Stimulated activated CD8-positive, alpha-beta memory T cell treated with anti-CD3 and anti-CD28 coated beads, Interleukin-4, amount 100 ng/mL, for 1 hour (primary cell): ENCODE measurements at places on chromosomes 2 and 18.

DNA sequence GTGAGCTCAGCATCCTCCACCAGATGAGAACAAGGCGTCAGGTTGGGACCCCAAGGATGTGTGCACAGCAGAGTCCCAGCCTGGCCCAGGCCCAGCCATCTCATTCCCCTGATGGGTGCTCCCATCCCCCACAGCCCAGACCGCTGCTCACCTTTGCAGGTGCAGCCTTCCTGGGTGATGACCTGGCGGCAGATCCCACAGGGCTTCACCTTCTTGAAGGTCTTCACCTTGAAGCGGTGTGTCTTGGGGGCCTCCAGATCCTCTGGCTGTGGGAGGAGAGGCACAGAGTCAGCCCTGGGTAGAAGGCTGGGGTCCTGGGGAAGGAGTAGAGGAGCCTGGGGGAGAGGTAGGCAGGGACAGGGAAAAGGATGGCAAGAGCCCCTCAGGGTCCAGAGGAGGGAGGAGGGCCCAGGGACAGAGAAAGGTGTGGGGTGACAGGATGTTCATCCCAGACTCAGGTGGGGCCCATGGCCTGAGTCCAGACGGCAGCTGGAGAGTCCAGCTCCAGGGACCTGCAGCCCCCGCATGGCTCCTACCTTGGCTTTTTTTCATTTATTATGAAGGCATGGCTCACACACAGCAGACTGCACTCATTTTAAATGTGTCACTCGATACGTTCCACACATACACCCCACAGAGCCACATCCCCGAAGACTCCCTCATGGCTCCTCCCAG, 11.9 kb downstream of the TNS1 start:
- no peak for DNase-seq

GRCh38 chr2:55054106-55054875, 4.0 kb upstream of the RTN4 start:
- no peak for DNase-seq

GRCh38 chr18:79766308-79766707, 31.4 kb upstream of the KCNG2 start:
- DNase-seq: no peak

DNA sequence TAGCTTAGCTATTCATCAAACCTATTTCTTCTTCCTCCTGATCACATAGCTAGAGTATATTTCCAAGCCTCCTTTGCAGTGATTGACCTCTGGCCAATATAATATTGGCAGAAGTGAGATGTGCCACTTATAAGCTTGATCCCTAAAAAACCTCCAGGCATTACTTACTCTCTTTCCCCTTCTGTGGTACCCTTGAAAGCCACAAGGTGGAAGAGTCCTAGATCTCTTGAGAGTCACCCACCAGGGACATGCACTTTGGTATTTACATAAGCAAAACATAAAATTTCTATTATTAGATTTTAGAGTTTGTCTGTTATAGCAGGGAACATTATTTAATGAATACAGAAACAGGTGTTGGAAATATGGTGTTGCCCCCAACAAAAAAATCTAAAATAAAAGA, 112.0 kb downstream of the EXOC6B start:
- no peak for DNase-seq

DNA sequence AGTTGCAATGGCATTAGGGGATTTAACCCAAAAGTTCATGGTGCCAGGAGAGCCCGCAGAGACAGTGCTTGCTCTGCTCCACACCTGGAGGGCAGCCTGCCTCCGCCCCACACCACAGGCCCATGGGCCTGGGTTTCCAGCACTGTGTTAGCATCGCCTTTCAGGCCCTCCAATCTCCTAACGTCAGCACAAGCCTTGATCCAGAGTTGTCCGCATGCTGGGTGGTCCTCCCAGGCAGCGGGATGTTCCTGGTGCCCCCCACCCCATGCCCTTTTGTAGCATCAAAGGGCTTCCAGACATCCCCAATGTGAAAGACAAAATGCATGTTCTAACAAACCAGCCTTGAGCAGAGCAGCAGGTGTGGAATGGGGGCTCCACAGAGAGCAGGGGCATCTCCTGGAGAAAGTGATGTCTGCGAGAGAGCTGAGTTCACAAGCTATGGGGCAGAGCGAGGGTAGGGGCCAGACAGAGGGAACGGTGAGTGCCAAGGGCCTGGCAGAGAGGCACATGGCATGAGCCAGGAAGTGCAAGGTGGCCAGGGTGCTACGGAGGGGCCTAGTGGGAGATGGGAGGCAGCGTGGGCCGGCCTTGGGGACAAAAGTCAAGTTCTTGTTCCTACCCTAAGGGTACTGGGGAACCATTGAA, 119.2 kb downstream of the CYP26B1 start:
- no peak for DNase-seq

DNA sequence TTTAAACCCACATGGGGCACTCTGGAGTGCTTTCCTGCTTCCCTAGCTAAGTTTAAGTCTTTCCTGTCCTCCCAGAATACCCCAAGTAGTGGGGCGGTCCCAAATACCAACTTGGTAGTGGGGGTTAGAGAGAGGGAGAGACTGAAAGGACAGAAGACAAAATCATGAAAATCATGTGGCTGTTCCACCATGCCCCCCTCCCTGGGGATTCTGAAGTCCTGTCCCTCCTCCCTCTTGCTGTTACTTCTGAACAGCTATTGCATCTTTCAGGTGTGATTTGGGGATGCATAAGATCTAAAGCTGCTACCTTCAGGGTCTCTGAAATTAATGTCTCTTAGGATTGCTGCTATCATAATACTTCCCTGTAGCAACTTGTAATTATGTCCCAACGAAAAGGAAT, 266.9 kb upstream of the EPAS1 start:
- no peak for DNase-seq

DNA sequence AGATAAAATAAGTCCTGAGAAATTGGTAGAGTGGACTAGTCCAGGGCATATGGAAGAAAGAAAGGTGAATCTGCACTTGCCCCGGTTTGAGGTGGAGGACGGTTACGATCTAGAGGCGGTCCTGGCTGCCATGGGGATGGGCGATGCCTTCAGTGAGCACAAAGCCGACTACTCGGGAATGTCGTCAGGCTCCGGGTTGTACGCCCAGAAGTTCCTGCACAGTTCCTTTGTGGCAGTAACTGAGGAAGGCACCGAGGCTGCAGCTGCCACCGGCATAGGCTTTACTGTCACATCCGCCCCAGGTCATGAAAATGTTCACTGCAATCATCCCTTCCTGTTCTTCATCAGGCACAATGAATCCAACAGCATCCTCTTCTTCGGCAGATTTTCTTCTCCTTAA, 9.8 kb downstream of the SERPINB13 start:
- no peak for DNase-seq

- no peak for DNase-seq
Measured at GRCh38 chr18:22015156-22015555, 154.2 kb upstream of the GATA6 start.

DNA sequence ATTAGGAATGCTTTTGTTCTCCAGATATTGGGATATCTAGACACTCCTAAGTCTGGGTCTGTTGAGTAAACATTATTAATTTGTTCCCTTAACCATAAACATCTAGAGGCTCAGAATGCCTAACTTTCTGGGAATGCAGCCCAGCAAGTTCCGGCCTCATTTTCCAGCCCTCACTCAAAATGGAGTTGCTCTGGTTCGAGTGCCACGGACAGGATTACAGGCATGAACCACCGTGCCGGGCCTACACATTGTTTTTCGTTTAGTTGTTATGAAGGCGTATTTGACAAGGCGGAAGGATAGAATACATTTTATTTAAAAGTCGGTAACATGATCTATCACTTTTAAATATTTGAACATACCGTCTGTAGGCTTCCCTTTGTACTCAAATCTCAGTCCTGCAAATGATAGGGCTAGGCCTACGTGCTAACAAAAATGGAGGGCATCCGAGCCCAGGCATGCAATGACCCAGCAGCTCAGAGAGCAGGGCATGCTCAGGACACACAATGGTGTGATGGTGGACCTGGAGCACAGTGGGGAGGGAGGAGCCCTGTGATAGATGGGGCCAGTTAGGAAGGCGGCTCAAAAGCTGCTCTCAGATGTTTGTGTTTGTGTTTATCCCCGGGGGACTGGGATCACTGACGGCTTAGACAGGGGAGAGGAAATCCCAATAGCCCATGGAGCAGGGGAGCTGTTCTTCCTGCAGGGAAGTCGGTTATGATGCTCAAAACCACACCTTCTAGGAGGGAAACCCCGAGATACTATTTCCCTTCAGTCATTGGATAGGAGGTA, 2.9 kb upstream of the SCYGR1 start:
- DNase-seq: no peak

- no peak for DNase-seq
Measured at GRCh38 chr2:202490479-202490878, 114.4 kb downstream of the BMPR2 start.

DNA sequence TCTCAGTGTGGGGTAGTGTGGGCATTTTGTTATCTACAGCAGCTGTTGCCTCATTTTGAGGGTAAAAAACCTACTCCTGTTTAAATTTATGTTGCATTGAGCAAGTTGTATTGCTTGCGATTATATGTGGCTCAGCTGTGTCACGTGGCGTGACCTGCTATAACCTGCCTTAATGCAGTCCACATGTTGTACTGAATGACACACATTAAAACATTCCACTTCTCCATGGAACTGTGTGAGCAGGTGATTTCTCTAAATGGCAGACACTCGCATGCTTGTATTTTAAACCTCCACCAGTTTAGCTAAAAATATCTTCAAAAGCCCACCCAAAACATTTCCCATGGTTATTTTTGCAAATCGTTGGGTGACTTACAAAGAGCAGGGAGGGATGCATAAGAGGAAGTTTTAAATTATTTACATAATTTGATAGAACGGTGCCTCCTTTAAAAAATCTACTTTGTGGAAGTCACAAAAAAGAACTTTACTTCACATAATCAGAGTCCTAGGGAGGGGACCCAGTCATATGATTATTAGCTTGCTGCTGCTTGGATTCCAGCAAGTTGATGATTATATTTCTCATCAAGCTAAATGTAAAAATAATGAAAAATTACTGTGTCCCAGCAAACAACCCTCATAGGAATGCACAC, 163.3 kb upstream of the ZEB2 start:
- DNase-seq: no peak

DNA sequence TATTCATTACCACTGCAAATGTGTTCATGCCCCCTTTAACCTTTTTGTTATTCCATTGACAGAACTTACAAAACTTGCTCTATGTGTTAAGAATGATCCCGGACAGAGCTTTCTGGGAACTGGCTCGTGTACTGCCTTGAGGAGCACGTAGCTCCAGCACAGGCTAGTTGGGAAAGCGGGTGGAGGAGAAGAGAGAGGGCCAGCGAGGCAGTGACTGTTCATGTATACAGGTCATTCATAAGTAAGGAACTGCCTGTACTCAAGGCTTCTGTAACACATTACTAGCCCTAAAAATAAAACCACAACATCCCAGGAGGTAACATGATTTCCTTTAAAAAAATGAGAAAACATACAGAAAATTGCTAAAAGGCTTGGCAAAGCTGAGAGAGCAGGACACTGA, 109.0 kb downstream of the STK39 start:
- DNase-seq: no peak

DNA sequence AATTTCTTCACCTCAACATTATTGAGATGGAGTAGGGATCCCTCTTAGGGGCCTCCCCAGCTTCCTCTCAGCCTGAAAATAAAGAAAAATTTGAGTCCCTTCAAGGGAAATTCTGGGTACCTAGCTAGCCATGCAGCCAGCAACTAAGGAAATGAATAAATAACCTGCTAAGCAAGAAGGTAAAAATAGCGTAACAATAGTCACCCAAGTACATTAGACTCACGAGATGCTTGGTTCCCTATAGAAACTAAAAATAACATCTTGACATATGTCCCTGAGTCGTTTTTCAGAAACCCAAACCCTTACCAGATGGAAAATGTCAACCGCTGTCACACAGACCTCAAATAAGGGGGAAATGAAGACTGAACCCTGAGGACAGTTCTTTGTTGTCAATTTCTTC, 51.9 kb downstream of the CACNB4 start:
- no peak for DNase-seq

DNA sequence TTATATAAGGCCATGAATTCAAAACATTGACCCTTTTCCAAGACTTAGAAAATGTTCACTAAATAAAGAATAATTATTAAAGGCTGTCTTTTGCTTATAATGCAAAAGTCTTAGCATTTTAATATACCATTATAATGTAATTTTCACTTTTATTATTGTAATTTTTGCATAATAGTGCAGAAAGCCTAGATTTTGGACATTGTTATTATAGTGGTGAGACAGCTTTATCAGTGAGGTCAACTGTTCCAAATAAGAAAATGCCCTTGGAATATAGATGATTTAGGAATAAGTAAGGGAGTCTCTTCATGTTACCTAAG, 56.6 kb downstream of the ATIC start:
- DNase-seq: no peak

GRCh38 chr2:144452169-144452988, 67.5 kb downstream of the ZEB2 start:
- DNase-seq: no peak

GRCh38 chr2:4675295-4675694, 971.9 kb downstream of the DCDC2C start:
- DNase-seq: no peak

- no peak for DNase-seq
Measured at GRCh38 chr2:135052997-135053474, 944 bp downstream of the RAB3GAP1 start.

GRCh38 chr2:12762976-12763375, 46.2 kb downstream of the TRIB2 start:
- no peak for DNase-seq

- no peak for DNase-seq
Measured at GRCh38 chr18:67337696-67338095, 178.8 kb downstream of the DSEL start.

DNA sequence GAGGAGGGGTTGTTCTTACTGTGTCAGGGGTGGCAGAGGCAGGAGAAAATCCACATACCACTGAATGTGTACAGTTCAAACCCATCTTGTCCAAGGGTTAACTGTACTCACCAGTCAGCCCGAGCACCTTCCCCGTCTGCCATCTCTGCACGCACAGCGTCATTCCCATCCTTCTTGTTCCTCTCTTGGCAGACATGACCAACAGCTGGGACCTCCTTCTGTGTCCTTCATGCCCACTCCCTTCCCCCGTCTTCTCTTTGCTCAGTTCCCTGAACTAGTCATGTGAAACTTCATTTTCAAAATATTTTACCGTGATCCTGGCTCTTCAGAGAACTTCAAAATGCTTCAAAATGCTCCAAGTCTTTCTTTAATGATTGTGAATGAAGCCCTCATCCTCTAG, 92.0 kb downstream of the FARSB start:
- no peak for DNase-seq

DNA sequence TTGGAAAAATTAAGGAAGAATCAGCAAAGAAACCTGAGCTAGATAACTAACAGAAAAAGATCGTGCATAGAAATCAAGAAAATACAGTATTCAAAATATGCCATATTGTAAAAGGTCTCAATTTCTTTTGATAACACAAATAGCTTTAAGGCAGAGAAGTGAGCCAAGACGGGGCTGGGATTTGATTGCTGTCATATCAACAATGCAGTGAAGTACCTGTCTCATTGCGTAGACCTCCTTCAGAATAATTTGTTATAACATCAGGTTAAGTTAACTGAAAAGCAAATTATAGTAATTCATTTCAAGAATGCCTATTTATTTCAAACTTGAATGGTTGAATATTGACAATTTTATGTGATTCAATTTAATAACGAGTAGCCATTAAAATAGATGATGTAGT, 453.8 kb upstream of the MAP2 start:
- DNase-seq: no peak

GRCh38 chr2:219291910-219292490, 12.8 kb downstream of the DNAJB2 start:
- no peak for DNase-seq

- DNase-seq: no peak
Measured at GRCh38 chr2:36451512-36451911, 95.9 kb downstream of the CRIM1 start.
